H7 (cell line): ENCODE measurements at places on chromosomes 16 and 17.

DNA sequence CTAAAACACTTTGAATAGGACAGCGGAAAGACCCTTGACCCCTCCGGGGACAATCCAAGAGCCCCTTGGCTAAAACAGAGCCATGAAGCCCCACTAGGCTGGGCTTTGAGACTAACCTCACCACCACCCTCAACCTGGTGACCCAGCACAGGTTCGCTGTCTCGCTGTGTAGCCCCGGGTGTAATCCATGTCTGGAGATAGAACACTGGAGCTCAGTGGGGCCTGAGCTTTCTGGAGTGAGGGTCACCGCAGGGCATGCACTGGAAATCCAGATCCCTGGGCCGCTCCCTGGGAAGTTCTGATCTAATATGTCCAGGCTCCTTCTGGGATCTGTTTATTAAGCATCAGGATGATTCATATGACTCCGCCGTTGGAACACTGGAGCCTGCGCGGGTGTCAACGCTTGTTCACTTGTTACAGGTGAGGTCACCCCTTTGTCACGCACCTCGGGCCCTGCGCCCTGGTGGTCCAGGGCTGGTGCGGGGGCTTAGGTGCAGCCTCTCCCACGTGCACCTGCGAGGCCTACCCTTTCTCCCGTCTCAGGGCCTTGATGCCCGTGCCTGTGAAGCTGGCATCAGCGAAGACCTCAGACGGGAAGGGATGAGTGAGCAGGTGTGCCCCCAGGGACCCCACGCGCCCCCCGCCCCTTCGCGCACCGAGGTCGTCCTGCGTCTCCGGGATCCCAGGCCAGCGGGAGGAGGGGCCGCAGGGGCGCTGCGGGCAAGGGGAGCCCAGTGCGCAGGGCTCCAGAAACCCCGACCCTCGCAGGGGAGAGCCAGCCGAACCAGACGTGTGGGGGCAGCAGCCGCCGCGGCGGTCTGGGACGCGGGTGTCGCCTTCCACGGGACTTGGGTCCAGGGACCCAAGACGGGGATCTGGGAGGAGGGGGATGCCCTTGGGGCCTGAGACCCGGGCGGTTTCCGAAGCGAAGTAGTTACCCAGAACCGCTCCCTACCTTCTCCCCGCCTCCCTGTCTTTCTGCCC lies 224.1 kb upstream of the FOXF1 start:
- DNase-seq: peak; percentile 80

- no peak for DNase-seq
Measured at GRCh38 chr16:80040814-80041213, 440.3 kb upstream of the MAF start.

- no peak for DNase-seq
Measured at GRCh38 chr17:29582772-29583171, 6.7 kb downstream of the GIT1 start.

DNA sequence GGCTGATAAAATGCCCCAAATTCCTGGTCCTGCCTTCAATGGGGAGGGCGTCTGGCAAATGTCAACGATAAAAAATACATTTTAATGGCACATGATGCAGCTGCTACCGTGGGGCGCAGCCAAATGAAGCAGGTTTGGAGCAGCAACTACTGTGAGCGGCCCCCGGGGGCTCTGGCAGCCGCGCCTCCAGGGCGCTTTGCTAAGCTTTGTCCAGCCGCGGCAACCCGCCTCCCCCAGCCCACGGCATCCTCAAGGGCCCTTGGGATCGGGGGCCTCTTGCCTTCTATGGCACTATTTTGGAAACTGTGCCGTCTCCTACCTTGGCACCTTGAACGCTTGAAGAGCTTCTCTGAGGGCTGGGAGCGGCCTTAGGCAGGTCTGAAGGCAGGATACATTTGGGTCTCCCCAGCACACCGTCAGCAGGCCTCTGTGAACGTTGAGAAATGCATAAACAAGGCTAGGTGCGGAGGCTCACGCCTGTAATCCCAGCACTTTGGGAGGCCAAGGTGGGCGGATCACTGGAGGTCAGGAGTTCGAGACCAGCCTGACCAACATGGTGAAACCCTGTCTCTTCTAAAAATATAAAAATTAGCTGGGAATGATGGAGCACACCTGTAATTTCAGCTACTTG lies 25.1 kb downstream of the TBX4 start:
- DNase-seq: peak; percentile 77

DNA sequence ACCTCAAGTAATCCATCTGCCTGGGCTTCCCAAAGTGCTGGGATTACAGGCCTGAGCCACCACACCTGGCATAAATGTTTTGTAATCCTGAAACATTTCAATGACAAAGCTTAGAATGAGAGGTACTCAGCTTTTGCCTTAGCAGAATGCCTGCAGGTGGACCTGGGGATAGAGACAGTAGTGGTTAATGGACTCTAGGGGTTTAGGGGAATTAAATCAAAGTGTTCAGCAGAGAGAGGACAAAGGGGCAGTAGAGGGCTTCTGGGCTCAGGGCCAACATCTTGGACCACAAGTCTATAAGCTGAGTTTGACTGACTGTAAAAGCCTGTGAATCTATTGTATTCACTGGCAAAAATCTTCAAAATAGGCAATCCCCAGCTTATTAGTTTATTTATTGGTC lies 36.0 kb upstream of the MED13 start:
- DNase-seq: no peak

DNA sequence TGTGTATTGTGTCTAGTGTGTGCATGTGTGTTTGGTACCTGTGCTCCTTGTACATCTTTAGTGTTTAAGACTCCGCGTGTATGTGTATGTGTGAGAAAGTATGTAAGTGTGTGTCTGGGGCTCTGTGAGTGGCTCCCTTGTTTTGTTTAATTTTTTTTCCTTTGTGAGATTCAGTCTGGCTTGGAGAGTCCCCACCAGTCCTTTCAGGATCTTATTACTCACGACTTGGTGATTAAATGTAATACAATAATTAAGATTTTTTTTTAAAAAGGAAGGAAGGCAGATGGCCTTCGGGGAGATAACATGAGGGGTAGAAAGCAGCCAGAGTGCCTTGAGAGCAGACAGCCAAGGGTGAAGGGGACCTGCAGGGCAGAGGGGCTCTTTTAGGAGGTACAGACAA lies 33.9 kb downstream of the FZD2 start:
- DNase-seq: no peak

- DNase-seq: no peak
Measured at GRCh38 chr17:56284482-56284881, 131.2 kb downstream of the ANKFN1 start.

DNA sequence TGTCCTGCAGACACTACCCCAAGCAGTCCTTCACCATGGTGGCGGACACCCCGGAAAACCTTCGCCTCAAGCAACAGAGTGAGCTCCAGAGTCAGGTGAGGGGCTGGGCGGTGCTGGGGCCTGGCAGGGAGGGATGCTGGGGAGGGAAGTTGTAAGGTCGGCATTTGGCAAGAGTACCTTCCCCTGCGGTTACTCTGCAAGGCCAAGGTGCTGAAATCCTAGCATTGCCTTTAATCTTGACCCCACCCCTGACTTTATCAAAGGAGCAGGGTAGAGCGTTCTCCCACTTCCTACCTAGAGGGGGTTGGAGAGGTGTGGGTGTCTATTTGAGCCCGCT lies 20.5 kb downstream of the LASP1 start:
- DNase-seq: no peak

- no peak for DNase-seq
Measured at GRCh38 chr17:55705847-55706246, 16.8 kb downstream of the TMEM100 start.

DNA sequence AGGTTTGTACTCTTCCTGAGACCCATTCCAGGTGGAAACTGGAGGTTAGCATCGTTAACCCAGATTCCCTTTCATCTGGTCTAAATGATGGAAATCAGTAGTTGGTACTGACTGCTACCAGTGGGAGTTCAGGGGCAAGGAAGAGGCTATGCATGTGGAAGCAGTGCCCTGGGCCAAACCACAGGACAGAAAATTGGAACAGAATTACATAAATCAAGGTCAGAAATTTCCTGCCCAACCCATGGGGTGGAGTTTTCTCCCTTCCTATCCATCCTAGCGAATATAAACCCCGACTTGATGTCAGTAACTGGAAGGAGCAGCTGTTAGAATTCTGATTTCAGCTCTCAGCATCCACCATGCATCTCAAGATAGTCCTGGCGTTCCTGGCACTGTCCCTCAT lies at the start of gene AOC2:
Gene AOC2, plus strand, starts transcription at position 310 of the 400 bp plus-strand sequence. Its CDS starts 47 bp downstream, at position 357.
- DNase-seq: no peak

DNA sequence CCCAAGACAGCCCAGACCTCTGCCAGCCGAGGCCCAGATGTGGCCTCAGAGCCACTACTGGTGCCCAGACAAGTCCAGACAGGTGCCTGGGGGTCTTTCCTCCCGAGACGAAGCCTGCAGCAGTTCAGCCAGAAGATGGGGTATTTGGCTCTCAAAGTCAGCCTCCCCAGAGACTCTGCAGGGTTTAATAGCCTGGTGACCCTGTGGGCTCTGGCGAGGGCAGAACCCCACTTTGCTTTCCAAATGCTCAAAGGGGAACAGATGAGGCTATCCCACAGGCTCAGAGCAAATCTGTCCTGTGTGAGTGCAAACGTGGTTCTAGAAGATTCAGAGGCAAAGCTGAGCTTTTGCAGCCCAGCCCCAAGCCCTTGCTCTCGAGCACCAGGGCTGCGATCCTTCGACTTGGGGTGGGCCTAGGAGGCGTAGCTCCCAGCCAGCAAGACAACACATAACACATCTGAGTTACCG lies 236.0 kb downstream of the MRTFB start:
- DNase-seq: peak; percentile 52

DNA sequence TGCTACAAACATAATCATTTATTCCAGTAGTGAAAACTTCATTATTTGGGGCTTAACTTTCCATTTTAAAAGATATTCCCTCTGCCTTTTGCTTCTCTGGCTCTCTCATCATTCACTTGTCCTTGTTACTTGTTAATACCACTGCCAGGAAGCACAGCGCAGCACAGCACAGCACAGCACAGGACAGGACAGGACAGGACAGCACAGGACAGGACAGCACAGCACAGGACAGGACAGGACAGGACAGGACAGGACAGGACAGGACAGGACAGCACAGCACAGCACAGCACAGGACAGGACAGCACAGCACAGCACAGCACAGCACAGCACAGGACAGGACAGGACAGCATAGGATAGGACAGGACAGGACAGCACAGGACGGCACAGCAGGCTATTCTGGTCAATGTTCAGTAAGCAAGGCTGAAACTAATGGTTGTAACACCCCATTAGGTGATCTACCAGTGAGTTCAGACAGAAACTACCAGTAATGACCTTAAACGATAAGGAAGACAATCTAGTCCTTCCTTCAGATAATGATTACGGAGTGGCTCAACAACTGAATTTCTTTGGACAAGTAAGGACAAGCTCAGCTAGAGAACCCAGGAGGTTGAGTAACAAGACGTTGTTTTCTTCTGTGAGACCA lies 31.9 kb downstream of the COG1 start:
- no peak for DNase-seq

GRCh38 chr16:72884573-72884972 lies 163.4 kb downstream of the ZFHX3 start:
- DNase-seq: no peak

- no peak for DNase-seq
Measured at GRCh38 chr16:9231039-9231438, 139.6 kb downstream of the HAPSTR1 start.

GRCh38 chr17:7223375-7223774 lies 3.6 kb downstream of the ACADVL start:
- no peak for DNase-seq

GRCh38 chr17:54754560-54754959 lies 146.1 kb upstream of the TOM1L1 start:
- peak; percentile 56 for DNase-seq

- DNase-seq: peak; percentile 100
Measured at GRCh38 chr17:81683584-81684441, at the start of the genes ARL16 and HGS. ARL16 (minus strand) TSS chr17:81683797; CDS start chr17:81683753, 44 bp downstream. HGS (plus strand) TSS chr17:81684011; CDS start chr17:81684067, 56 bp downstream.

GRCh38 chr16:56729735-56730662 lies at the start of gene NUP93:
NUP93 (plus strand) TSS chr16:56730129; CDS start chr16:56748248, 18,119 bp downstream.
- DNase-seq: peak; percentile 97

DNA sequence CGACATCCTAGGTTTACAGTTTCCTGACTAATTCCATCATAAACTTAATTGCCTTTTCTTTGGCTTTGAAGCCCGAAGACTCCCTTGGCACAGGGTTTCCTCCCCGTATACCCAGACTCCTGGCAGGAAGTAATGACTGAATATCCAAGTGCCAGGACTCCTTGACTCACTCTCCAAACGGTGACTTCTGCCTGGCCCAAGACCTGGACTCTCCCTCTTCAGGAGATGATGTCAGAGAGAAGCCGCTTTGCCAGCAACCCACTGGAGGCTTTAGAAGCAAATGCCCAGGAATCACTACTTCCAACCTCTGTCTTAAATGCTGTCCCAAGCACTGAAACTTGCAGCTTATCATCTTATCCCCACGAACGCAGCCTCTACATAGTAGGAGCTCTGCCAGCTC lies 146.5 kb downstream of the RGS9 start:
- no peak for DNase-seq

GRCh38 chr17:18381953-18382245 lies 4.3 kb downstream of the EVPLL start:
- DNase-seq: no peak

- DNase-seq: peak; percentile 87
Measured at GRCh38 chr16:56869513-56870275, 4.7 kb downstream of the SLC12A3 start.

DNA sequence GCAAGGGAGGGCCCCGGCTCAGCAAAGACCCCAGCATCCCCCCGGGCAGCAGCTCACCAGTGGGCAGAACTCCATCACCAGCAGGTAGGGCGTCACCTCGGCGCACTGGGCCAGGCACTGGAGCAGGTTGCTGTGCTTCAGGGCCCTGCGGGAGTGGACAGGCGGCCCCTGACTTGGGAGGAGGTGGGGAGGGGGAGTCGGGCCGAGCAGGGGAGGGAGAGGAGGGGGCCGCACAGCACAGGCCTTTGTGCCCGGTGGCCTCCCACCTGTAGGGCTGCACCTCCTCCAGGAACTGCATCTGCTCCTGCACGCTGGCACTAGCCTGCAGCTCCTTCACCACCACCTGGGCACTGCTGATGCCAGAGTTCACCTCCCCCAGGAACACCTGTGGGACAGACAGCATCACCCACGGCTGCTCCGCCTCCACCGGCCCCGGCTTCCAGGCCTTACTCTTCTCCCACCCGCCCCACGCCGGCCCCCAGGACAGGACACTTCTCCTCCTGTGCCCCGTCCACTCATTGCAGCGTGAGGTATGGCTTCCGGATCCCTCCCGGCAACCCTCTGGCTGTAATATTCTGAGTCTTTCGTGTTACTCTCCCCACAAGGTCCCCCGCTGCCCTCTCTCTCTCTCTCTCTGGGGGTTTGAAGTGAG lies 37.7 kb upstream of the PVALEF start:
- DNase-seq: no peak

GRCh38 chr16:10589109-10589508 lies 8.7 kb upstream of the EMP2 start:
- no peak for DNase-seq

DNA sequence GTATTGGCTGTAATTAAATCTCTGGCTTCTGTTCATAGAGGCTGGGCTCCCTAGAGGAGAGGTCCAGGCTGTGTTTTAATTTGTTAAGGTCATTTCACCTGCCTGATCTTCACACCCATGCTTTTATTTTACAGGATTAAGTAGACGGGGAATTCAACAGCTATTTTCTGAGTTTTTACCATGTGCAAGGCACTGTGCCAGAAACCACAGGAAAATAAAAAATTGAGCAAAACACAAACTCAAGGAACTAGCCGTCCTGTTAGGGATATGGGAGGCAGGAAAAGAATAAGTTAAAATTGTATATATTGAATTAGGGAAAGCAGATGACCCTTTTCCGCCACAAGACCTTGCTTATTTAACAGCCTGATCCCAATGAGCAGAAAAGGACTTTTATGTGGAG lies 29.1 kb downstream of the HS3ST3A1 start:
- DNase-seq: no peak

GRCh38 chr17:80851277-80851925 lies 140.2 kb upstream of the CHMP6 start:
- DNase-seq: no peak
